Stimulated activated CD4-positive, alpha-beta T cell treated with anti-CD3 and anti-CD28 coated beads, Interleukin-12 subunit alpha, Interleukin-12 subunit beta, amount 100 ng/mL, for 4 hours (primary cell): ENCODE measurements at places on chromosomes 7 and 10.

- DNase-seq, result no peak
Measured at GRCh38 chr7:135179321-135179925, 8.9 kb upstream of the CYREN start.

- no peak for DNase-seq
Measured at GRCh38 chr10:100782461-100783244, 37.3 kb downstream of the PAX2 start.

DNA sequence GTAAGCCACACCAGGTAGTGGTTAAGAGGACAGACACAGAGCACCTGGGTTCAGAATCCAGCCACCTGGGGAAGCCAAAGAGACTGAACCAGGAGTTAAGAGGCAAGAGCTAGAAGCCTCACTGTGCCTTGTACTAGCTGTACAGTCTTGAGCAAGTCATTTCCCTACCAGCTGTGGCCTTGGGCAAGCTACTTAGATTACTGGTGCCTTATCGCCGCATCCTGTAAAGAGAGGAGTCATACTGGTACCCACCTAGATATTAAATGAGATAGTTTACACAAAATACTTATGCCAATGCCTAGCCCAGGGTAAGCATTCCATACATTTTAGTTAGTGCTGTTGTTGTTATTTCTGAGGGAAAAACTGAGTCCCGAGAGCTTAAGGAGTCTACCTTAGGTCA is 47.7 kb downstream of the HABP2 start:
- no peak for DNase-seq

DNA sequence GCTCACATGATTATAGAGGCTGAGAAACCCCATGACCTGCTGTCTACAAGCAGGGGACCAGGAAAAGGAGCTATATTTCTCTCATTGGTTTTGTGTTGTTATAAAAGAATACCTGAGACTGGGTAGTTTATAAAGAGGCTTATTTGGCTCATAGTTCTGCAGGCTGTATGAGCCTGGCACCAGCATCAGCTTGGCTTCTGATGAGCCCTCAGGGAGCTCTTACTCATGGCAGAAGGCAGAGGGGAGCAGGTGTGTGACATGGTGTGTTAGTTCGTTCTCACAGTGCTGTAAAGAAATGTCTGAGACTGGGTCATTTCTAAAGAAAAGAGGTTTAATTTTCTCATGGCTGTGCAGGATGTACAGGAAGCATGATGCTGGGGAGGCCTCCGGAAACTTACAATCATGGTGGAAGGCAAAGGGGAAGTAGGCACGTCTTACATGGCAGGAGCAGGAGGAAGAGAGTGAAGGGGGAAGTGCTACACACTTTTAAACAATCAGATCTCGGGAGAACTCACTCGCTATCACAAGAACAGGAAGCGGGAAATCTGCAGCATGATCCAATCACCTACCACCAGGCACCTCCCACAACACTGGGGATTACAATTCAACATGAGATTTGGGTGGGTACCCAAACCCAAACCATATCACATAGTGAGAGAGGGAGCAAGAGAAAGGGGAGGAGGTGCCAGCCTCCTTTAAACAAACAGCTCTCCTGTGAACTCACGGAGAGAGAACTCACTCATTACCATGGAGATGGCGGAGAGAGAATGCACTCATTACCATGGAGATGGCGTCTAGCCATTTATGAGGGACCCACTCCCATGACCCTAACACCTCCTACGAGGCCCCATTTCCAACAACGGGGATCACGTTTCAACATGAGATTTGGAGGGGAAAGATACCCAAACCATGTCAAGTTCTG is 133.4 kb downstream of the JCAD start:
- no peak for DNase-seq

GRCh38 chr10:35889971-35890675 is 248.0 kb upstream of the FZD8 start:
- no peak for DNase-seq
